CD4-positive, alpha-beta T cell treated with Interleukin-6 at 100 ng/mL for 8 hours (primary cell): ENCODE measurements at places on chromosomes 2 and 18.

GRCh38 chr18:65968239-65969004, 217.6 kb downstream of the CDH7 start:
- DNase-seq, result no peak

DNA sequence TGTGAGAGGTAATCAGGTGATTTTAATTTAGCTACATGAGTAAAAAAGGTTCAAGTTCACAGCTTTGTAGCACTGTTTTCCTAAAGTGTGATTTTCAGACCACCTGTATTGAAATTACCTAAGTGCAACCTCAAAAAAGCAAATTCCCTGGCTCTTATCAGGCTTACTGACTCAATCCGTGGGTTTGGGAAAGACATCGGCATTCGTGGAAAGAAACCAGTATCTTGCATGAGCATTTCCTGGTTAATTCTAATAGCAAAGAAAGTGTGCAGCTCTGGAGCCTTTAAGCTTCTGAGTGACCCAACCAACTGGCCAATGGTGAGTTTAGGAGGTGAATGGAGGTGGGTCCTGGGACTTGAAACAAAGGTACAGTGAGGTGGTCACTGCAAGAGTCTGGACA, 300.9 kb downstream of the NBAS start:
- no peak for DNase-seq

- no peak for DNase-seq
These were observed 12.5 kb upstream of the HNRNPLL start for GRCh38 chr2:38615237-38615636.

DNA sequence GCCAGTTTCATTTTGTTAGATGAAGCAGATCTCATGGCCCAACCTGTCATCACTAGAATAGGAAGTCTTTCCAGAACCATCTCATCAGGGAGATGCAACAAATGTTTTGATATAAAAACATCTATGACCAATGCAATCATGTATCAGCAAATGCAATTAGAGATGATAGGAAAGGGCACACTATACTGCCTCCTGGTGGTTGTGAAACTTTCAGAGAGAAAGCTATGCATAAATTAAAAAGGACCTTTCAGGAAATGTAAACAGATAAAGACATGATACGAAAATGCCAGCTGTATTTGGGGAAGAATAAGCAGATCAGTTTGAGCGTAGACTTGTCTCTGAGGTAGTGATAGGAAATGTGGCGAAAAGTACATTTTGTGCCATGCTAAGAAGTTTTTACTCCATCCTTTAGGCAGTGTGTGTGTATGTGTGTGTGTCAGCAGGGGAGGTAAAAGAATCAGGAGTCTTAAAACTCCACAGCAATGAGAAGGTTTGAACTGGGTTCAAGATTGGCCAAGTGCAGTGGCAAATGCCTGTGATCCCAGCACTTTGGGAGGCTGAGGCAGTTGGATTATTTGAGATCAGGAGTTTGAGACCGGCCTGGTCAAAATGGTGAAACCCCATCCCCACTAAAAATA, 479.3 kb downstream of the CPS1 start:
- no peak for DNase-seq

- no peak for DNase-seq
These were observed 8.7 kb upstream of the DYNC1I2 start for GRCh38 chr2:171678619-171679018.

DNA sequence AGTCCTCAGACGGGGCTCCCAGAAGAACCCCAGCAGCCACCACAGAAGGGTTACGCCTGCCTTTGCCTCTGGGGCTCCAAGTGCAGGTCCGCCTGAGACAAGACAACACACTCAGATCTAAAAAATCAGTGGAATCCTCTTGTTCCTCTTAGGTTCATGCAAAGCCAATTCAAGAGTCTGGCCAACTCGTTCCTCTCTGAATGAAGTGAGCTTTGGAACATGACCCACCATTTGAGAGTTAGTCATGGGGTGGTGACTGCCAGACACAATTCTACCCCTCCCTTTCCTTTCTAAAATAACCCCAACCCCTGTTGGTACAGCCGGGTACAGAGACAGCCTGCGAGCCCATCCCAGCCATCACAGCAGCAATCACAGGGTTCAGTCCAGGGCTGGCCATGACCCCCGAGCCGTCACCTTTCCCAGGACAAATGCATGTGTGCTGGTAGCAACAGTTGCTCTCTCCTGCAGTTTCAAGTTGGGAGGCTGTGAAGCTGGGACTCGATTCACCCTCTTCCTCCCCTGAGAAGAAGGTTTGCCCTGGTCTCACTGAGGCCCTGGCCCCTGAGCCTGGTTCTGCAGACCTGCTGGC, 183.1 kb upstream of the SH3BP4 start:
- no peak for DNase-seq

- no peak for DNase-seq
These were observed 10.1 kb downstream of the SP9 start for GRCh38 chr2:174344716-174345461.

DNA sequence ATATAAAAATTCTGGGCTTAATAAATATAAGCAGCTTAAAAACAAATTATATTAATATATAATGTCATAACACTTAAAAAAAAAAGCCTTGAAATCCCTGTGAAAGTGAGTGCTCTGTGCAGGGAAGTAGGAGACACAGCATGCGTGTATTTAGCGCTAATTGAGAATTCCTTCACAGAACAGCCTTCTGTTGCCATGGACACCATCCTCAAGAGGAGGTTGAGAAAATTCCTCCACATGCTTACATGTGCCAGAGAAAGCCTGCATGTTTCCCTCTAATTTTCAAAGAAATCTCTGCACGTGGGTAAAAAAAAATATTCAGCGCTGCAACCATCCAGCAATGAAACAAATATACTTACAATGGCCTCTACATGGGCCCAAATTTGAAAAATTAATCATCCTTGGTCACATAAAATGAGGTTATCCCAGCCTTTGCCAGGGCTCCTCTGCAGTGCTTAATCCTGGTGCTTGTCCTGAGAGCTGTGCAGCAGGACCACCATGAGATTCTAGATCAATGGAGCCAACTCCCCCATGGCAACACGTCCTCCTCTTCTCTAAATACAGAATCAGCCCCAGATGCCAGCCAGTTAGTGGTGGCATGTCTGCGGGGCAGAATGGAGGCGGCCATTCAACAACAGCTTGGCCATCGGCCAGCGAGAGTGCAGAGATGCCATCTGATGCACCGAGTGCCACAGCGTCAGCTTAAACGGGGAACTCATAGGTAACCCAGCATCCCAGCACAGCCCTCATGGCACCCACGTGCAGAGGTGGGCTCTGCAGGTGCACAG, 228.0 kb downstream of the MYT1L start:
- DNase-seq, result no peak

DNA sequence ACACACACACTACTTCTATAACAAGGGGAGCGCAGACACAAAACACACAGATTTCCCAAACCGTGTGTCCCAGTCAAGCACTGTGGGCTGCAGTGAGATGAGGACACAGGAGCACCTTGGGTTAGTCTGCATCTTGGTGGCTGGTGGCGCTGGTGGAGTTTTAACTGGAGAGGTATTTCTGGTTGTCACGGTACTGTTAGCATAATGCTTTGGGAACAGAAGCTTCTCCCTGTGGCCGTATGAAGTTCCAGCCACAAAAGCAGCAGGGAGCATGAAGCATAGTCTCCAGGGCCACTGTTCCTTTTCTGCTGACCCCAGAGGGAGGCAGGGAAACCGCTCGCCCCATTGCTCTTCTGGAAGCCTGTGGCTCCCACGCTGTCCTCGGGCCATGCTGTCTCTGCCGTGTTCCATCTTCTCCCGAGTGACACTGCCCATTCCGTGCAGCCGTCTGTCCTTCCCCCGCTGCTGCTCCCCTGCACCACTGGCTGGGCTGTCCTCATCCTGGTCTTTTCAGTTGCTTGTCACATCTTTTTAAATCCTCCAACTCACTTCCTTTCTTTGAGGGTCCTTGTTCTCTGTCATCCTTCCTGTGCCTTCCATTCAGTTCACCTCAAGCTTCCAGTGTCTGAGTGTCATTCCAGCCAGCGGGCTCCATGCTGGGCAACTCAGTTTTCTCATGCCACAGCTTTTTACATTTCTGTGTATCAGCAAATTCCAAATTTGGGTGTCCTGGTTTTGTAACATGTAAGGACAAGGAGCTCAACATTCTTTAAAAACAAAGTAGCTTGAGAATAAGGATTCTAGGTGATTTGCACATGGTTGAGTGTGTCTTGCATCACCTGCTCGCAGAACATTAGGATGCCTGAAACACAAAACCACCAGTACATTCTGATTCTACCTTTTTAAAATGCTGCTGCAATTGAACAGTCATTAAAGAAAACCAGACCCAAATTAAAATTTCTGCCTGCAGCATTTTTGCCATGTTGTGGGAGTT, 125.0 kb downstream of the MTCL1 start:
- no peak for DNase-seq

GRCh38 chr2:75737961-75738360, 27.2 kb upstream of the GCFC2 start:
- no peak for DNase-seq

- DNase-seq, result no peak
These were observed 132.3 kb downstream of the UXS1 start for GRCh38 chr2:106061611-106062349.

- peak; percentile 65 for DNase-seq
These were observed 1.2 kb downstream of the GLS start for GRCh38 chr2:190881598-190882410.

DNA sequence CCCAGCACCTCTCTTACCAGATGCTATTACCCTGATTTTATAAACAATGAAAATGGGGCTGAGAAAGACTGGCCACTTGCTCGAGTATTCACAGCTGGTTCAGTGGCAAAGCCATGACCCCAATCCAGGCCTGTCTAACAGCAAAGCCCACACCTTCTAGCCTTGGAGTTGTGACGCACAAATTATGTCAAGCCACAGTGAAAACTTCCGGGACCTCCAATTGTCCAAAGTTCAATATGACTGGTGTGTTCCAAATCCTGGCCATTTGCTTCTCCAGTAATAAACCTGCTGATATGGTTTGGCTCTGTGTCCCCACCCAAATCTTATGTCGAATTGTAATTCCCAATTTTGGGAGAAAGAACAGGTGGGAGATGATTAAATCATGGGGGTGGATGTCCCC, 64.7 kb upstream of the RIOK3 start:
- DNase-seq, result no peak

- DNase-seq, result no peak
These were observed 44.3 kb downstream of the AGAP1 start for GRCh38 chr2:235538144-235538639.

DNA sequence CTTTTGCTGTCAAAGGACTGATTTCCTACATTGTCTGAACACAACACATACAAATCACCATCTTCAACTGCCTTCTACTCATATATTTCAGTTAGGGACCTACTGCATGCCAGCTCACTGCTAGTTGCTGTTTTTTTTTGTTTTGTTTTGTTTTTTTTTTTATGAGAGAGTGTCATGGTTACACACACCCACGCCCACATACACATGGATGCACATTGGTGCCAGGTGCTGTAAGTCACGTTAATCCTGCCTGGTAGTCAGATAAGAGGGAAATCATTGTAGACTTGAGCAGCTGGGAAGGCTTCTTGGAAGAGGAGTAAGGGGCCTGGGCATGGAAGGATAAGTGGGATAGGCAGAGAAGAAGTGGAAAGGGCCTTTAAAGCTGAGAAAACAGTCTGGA, 209.9 kb downstream of the TDRD15 start:
- no peak for DNase-seq

GRCh38 chr2:234873828-234874173, 78.0 kb upstream of the SH3BP4 start:
- DNase-seq, result no peak

DNA sequence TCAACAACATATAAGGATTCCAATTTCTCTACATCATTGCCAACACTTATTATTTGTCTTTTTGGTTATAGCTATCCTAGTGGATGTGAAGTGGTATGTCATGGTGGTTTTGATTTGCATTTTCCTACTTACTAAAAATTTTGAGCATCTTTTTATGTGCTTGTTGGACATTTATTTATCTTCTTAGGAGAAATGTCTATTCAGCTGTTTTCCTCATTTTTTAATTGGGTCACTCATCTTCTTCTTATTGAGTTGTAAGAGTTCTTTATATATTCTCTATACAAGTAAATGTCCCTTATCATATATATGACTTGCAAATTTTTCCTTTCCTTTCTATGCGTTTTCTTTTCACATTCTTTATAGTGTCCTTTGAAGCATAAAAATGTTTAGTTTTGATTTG, 4.7 kb upstream of the CCL20 start:
- no peak for DNase-seq

DNA sequence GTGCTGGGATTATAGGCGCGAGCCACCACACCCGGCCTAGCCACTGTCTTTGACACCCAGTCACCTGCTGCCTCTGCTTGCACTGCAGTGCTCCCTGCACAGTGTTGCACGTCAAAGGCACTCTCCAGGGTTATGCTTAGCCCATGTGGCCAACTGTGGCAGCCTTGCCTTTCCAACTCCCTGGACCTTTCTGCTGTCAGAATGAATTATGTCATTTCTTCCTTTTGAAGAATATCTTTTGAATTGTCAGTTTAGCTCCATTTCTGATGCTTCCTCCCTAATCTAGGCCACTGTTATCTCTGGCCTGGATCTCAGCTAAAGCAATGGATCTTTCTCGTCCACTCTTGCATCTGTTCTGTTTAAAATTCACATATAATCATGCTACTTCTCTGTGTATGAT, 29.3 kb upstream of the LRRTM1 start:
- DNase-seq, result no peak

DNA sequence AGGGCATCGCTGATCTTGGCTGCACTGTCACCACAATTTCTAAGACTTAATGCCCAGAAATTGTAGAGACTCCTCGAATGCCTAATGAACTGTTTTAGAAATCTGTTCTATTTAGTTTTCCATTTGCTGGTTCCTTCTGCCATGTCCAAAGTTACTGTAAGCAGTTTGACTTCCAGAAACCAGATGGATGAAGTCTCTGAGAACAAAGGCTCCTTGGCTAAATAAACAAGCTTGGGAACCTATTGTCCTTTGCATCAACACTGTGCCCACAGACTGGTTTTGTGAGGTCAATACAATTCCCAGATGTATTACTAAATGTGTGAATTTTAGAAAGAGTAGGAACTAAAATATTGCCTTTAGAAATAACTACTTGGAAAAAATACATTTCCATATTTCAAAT, 600.2 kb downstream of the NYAP2 start:
- no peak for DNase-seq

- DNase-seq, result peak; percentile 31
These were observed 111.4 kb downstream of the FTCDNL1 start for GRCh38 chr2:199739413-199740110.

- DNase-seq, result peak; percentile 67
These were observed 188.2 kb downstream of the BCL2 start for GRCh38 chr18:63131106-63131958.

GRCh38 chr18:3631887-3632286, 181.9 kb downstream of the TGIF1 start:
- no peak for DNase-seq

GRCh38 chr2:156955701-156956100, 301.8 kb upstream of the GALNT5 start:
- no peak for DNase-seq

GRCh38 chr2:26483516-26483915, 5.6 kb upstream of the OTOF start:
- no peak for DNase-seq

DNA sequence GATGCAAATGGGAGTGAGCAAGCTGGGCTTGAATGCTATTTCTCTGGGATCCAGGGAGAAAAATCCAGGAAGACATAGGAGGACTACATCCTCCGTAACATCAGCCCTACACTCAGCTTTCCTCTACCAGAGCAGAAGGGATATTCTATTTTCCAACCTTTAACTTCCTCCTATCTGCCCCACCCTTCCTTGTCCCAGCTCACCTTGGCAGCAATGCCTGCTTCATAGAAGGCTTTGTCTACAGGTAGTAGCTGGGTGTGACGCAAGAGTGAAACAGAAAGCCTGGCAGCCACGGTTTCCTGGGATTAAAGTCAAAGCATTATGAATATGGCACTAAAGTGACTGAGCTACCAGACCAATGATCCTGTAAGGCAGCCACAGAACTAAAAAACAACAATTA, 3.9 kb downstream of the KRTCAP3 start:
- no peak for DNase-seq
